ENCODE measurements at places on chromosomes 11 and 22.

DNA sequence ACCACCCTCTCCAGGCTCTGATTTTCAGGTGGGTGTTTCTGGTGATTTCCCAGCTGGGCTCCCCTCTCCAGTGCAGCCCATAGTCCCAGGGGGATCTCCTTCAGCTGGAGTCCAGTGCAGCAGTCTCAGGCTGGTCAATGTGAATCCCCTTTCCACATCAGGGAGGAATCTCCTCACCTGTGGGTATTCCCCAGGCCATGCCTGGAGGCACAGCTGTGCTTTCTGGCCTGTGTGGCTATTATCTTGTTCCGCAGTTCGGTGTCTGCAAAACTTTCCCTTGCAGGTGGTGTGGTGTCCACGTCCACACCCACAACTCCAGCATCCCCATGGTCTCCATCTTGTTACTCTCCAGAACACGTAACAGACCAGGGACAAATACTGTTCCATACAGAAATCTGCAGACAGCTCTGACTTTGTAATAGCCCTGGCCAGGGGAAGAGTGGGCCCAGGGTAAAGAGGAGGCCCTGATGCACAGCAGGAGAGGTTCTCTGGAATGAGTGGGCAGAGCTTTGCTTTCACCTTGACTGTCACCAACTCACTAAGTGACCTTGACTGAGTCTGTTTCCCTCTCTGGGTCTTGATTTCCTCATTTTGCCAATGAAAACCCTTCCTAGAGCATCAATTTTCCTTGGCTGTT lies 183.2 kb downstream of the CSNK2A3 start:
- no peak for DNase-seq

DNA sequence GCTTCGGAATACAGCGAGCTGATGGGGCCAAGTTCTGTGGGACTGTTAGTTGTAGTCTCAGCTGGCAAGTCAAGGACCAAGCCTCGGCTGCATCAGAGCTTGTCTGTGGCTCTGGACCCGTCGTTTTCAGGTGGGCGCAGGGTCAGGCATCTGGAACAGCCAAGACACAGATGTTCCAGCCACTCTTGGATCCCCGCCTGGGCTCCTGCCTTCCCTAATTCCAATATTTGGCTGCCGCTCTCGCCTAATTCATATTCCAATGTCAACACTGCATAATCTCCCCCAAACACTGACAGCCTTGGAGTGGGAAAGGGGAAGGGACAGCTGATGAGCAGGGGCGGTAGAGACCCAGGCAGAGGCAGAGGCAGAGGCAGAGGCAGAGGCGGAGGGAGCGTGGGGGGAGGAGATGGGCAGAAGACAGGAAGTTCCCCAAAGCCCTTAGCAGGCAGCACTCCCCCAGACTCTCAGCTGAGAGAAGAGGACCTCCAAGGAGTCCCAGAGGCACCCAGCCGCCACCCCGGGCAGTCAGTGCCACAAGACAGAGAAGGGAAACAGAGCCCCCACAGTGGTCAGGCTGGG lies 49.6 kb upstream of the SLC35C1 start:
- no peak for DNase-seq

DNA sequence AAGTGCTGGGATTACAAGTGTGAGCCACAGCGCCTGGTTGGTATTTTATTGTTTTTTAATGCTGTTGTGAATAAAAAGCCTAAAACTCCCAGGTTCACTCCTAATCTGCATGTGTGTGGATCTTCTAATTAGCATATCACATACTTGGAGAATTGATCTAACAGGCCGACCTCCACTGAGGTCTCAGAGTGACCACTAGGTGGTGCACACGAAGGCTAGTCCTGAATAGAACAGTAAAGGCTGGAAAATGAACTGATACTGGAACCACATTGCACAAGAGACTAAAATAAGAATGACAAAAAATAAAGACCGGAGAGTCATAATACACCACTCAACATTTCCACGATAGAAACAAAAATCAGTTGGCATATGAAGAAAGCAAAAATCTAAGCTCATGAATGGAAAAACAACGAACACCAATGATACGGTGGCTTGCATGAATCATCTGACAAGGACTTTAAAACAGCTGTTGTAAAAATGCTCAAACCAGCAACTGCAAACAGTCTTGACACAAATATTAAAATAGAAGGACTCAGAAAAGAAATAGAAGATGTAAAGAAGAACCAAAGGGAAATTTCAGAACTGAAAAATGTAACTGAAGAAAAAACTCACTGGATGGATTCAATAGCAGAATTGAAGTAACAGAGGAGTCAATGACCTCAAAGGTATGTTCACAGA lies 19.2 kb downstream of the PIM3 start:
- DNase-seq, result no peak

GRCh38 chr11:61912991-61913698 lies 4.2 kb downstream of the RAB3IL1 start:
- DNase-seq, result no peak

- no peak for DNase-seq
Observed at GRCh38 chr11:126589492-126589803, 234.0 kb downstream of the ST3GAL4 start.

- no peak for DNase-seq
Observed at GRCh38 chr22:39475337-39475736, 18.5 kb downstream of the MGAT3 start.

DNA sequence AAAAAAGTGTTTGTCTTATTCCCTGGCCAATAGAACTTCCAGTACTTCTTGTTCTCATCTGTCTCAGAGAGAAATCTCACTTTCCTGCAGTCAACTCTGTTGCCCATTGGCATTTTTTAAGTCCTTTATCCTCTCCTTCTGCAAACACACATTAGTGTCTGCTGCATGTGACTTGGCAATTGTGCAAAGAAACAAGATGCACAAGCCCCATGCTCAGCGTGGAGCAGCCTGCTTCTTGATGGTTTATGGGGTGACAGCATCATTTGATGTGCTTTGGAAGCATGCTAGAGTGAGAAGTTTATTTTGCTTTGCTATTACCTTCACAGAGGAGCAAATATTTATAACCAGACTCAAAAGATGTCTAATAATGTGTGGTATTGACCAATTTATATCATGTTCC lies 238.2 kb downstream of the FAT3 start:
- no peak for DNase-seq

GRCh38 chr11:119691701-119692539 lies 37.1 kb downstream of the NECTIN1 start:
- DNase-seq, result no peak

GRCh38 chr22:43706571-43707328 lies 105.4 kb downstream of the EFCAB6 start:
- DNase-seq, result no peak

- no peak for DNase-seq
Observed at GRCh38 chr22:48449466-48450187, 1378.0 kb downstream of the BRD1 start.

- peak; percentile 27 for DNase-seq
Observed at GRCh38 chr11:64753019-64753379, 6.8 kb downstream of the PYGM start.

DNA sequence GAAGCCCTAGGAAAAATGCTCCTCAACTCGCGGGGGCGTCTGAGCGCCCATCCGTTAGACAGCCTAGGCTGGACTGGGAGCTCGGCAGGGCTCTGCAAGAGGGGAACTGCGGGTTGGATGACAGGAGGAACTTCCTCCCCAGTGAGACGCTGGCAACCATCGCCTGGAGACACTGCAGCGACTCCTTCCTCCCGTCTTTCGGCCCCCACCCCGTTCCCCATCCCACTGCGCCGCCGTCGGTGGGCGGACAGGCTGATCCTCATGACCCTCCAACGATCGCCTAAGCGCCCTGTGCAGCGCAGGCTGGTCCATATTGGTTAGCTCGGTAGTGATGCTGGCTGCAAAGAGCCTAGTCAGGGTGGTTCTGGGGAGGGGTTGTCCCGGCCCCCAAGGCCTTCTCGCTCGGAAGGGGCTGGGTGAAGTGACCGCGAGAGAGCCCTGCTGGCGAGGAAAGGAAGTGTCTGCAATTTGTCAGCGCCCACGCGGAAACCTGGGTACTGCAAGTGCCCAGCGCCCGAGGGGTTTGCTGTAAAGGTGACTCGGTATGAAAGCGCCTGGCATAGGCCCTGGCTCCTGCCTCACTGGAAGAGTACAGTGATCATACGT lies 638 bp downstream of the NRGN start:
- peak; percentile 57 for DNase-seq

DNA sequence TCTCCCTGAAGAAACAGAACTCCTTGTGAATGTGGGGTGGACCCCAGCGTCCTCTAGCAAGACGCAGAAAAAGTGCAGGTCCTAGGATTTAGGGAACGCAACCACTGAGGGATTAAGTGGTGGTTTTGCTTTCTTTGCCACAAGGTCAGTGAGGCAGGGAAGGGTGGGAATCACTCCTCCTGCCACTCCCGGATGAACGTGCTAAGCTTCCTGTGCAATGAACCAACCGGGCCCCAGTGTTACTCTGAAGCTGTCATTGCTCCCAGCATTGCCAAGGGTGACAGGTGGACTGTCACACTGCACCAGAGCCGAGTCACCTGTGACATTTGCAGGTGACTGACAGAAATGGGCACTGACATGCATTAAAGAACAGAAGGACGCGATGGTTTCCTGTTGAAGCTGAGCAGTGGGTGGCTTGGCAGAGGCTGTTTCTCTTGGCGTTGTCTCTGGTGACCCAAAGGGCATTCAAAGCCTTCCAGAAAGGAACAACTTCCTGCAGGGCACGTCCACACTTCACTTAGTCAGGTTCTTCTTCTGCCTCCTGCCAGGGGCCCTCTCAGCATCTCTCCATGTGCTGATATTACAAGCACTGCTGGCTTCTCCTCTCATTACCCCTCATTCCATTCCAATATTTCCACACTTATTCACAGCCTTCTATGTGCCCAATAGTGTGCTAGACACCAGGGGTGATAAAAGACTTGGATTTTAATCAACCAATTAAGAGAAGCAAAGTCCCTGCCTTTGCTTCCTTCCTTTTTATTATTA lies 9.7 kb downstream of the KIRREL3 start:
- no peak for DNase-seq

- no peak for DNase-seq
Observed at GRCh38 chr11:118605116-118605867, 2.1 kb upstream of the PHLDB1 start.

DNA sequence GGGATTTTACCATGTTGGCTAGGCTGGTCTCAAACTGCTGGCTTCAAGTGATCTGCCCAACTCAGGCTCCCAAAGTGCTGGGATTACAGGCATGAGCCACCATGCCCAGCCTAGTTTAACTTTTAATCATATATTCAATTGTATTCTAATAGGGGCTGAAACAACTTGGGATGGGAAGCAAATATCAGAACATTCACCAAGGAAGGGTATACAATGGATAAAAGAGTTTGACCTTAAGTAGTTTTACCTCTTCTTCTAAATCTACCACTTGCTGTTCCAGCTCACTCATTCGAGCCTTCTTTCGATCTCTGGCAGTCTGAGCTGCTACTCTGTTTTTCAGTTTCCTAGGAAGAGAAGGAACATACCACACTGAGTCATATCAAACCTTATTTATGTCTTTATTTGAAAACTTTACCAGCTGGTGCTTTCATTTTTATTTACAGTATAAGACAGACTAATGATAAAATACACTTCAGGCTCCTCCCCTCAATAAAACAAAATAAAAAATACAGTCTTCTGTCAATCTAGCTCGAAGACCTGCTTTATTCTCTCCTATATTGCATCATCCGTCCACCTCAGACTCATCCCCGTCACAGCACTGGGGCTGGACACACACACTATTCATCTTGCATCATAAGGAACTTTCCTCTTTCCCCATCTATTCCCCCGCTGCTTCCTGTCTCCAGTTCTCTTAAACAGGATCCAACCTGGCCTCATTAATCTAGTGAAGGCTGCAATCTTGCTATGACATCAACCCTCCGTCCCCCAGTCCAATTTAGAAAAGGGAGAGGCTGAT lies 1.4 kb downstream of the XBP1 start:
- DNase-seq, result no peak

DNA sequence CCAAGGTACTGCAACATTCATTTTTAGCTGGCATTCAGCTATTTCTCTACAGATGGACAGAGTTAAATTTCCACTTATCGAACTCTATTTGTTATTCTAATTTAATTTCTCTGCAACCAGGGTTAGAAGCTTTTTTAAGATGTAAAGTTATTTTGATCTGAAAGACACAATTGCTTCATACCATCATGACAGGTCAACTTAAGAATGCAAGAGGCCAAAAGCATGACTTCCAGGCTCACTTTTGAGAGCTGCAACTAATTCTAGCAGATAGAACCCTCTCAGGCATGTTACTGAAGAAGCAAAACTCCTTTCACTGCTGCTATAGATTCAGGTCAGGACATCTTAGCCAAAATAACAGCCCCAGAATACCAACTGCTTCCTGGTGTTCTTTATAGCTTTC lies 86.5 kb upstream of the GALNT18 start:
- DNase-seq, result no peak

All from activated naive CD8-positive, alpha-beta T cell treated with anti-CD3 and anti-CD28 coated beads, Interleukin-2, amount 10 ng/mL, durations not matched to agents 7 days and 5 days (primary cell).